ENCODE measurements at places on chromosomes 3 and 15.

DNA sequence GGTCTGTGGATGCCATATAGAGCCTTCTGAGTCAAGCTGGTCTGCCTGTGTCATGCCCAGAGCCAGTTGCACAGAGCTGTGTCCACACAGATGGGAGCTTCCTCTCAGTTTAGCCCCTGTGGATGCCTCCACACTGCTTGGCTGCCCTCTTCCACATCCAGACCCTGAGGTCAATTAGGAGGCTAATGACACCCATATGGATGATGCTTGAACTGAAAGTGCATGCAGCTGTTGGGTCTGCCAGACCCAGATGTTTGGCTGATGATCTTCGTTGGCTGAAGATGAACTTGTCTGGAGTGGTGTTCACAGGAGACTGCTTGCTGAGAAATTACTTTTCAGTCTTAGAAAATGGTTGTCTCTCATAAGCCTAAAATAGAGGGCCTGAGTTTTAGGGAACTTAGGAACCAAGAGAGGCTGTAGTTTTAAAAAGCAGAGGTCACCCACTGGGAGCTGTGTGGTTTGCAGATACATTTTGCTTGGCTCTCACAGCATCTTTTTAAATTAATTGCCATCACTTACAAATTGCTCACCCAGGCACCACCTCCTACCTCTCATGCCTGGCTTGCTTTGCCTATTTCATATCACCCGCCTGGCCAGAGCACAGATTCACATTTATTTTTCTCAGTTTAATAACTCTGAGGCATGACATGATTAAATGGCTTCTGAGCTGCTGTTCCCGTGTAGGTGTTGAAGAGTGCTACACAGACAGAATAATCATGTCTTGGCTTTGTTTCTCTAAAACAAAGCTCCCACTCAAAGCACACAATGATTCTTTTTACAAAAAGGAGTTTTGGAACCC, 176.1 kb downstream of the MINAR1 start:
- no peak for DNase-seq

DNA sequence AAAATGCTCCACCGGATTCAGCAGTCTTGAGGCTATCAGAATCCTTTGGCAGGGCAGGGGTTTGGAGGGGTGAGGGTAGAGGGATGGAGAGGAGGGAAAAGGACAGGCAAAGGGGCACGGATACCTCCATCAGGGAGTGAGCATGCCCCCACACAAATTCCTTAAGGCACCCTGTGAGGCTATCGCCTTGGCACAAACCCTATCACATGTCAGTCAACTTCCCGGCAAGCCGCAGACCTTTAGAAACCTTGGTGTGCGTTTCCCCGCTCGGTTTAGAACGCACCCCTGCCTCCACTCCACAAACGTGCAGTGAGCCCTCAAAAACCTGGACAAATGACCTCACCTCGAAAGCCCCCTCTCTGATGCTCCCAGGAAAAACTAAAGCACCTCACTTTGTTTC, 422 bp upstream of the SETMAR start:
- DNase-seq = no peak

DNA sequence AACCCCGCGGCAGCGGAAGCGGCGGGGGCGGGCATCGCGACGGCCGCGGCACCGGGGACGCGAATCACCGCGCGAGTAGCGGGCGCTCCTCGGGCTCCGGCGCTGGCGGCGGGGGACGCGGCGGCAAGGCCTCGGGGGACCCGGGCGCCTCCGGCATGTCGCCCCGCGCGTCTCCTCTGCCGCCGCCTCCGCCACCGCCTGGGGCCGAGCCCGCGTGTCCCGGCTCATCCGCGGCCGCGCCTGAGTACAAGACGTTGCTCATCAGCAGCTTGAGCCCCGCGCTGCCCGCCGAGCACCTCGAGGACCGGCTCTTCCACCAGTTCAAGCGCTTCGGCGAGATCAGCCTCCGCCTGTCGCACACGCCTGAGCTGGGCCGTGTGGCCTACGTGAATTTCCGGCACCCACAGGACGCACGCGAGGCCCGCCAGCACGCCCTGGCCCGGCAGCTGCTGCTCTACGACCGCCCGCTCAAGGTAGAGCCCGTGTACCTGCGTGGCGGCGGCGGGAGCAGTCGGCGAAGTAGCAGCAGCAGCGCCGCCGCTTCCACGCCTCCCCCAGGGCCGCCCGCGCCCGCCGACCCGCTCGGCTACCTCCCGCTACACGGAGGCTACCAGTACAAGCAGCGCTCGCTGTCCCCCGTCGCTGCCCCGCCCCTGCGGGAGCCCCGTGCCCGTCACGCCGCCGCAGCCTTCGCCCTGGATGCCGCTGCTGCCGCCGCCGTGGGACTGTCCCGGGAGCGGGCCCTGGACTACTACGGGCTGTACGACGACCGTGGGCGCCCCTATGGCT, 675 bp downstream of the RBM15B start:
- DNase-seq = no peak

DNA sequence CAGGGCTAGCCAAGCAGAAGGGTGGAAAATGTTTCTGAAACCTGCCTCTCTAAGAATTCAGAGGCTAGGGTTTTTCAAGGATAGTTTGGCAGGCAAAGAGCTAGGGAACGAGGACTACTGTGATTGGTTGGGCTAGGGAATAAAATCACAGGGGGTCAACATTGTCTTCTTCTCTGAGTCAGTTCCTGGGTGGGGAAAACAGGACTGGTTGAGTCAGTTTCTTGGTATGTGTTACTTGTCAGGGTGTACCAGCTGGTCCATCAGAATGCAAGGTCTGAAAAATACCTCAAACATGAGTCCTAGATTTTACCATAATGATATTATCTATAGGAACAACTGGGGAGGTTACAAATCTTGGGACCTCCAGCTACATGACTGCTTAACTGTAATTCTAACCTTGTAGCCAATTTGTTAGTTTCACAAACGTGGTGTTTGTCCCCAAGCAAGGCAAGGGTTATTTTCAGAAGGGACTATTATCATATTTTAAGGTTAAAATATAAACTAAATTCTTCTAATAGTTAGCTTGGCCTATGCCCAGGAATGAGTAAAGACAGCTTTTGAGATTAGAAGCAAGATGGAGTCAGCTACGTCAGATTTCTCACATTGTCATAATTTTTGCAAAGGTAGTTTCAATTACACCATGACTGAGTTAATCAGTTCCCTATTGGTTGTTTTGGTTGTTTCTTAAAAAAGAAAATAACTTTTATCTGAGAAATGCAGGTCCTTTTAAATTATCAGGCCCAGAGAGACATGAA, 231.5 kb downstream of the ALCAM start:
- no peak for DNase-seq

- peak; percentile 41 for DNase-seq
These were observed 754 bp downstream of the B3GNT5 start for GRCh38 chr3:183253528-183254486.

DNA sequence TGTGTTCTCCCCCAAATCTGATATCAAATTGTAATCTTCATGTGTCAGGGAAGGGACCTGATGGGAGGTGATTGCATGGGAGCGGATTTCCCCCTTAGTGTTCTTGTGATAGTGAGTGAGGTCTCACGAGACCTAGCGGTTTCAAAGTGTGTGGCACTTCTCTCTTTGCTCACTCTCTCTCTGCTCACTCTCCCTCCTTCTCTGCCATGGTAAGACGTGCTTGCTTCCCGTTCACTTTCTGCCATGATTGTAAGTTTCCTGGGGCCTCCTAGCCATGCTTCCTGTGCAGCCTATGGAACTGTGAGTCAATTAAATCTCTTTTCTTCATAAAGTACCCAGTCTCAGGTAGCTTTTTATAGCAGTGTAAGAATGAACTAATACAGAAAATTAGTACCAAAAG, 30.6 kb upstream of the OR5H6 start:
- no peak for DNase-seq

GRCh38 chr15:73318463-73319351, 50.1 kb downstream of the HCN4 start:
- DNase-seq = no peak

- no peak for DNase-seq
These were observed 6.0 kb downstream of the NXPE3 start for GRCh38 chr3:101784855-101785613.

GRCh38 chr3:18723206-18723810, 298.2 kb upstream of the SATB1 start:
- DNase-seq = no peak

GRCh38 chr3:21372316-21372715, 378.7 kb downstream of the ZNF385D start:
- DNase-seq = no peak

DNA sequence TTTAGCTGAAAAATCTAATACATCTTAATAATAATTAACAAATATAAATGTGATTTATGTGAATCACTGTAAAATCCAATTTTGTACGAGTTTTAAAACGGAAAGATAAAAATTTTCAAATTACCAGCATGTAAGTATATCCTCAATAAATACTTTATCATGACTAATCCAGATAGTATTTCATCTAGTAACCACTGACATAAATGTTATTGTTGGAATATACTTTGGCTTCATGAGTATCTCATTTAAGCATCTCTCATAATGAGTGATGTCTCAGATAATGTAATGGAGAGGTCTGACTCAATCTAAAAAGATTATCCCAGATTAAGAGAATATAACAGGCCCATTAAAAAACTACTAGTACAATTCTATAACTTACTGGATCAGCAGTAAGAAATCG, 216.3 kb downstream of the STAG1 start:
- DNase-seq = no peak

GRCh38 chr3:78645628-78646310, 1122.0 kb downstream of the ROBO1 start:
- no peak for DNase-seq

- DNase-seq = no peak
These were observed 17.2 kb upstream of the SPG21 start for GRCh38 chr15:65006876-65007275.

- no peak for DNase-seq
These were observed 31.7 kb upstream of the FAM3D start for GRCh38 chr3:58698246-58698645.

DNA sequence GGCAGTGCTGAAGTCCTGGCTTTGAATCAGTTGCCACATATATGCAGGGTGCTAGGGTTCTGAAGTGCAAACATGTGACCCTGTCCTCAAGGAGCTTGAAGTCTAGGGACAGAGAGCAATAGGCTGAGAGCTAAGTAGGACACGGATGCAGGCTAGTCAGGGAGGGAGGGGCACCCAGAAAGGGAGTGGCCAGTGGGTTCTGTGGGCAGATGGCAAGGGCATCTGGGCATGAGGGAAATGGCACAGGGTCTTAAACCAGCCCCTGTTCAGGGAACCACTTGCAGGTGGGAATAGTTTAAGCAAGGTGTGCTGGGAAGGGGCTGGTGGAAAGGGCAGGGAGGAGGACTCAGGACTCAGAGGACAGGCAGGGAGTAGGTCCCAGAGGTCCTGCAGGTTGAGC, 46.4 kb upstream of the EPHB1 start:
- DNase-seq = no peak

- DNase-seq = no peak
These were observed 59.3 kb upstream of the RAD18 start for GRCh38 chr3:9022305-9023225.

GRCh38 chr15:75517233-75517632, 61.9 kb downstream of the PTPN9 start:
- no peak for DNase-seq

DNA sequence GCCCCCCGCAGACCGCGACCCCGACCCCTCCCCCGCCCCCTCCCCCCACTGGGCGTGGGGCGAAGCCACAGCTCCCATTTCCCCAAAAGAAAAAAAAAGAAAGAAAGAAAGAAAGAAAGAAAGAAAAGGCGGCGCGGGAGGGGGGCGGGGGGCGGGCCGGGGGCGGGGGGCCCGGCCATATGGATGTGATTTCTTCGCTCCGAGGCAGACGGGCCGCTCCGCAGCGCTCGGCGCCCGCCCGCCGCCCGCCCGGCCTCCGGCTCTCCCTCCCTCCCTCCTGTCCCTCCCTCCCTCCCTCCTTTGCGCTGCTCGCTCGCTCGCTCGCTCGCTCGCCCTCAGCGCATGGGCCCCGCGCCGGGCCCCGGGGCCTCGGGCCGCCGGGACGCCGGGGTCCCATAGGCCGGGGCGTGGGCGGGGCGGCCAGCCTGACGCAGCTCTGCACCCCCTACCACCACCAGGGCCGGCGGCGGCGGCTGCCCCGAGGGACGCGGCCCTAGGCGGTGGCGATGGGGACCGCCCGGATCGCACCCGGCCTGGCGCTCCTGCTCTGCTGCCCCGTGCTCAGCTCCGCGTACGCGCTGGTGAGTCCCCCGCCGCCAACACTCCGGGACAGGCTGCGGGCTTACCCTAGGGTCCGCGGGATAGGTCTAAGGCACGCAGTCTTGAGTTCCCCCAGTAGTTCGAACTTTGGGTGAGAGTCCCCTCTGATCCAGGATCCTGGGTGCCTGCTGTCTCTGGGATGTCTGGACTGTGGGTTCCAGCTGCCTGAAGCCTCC, 5.7 kb downstream of the PTH1R start:
- no peak for DNase-seq

DNA sequence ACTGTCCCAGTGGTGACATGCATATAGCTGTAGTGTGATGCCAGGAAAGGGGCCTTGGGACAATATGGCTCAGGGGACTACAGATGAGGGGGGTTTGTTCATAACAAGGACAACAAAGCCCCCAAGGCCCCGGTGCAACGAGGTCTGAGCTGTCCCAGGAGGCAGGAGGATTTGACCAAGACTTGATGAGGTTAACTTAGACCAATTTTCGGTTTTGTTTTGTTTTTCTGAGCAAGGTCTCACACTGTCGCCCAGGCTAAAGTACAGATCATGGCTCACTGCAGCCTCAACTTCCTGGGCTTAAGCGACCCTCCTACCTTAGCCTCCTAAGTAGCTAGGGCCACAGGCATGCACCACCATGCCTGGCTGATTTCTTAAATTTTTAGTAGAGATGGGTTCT, 23.8 kb downstream of the EFCAB12 start:
- no peak for DNase-seq

DNA sequence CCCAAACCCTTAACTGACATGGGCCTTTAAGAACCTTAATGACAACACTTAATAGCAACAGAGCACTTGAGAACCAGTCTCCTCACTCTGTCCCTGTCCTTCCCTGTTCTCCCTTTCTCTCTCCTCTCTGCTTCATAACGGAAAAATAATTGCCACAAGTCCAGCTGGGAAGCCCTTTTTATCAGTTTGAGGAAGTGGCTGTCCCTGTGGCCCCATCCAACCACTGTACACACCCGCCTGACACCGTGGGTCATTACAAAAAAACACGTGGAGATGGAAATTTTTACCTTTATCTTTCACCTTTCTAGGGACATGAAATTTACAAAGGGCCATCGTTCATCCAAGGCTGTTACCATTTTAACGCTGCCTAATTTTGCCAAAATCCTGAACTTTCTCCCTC, 49.9 kb downstream of the PGPEP1L start:
- no peak for DNase-seq

GRCh38 chr3:173958805-173959204, 561.3 kb downstream of the NLGN1 start:
- no peak for DNase-seq

DNA sequence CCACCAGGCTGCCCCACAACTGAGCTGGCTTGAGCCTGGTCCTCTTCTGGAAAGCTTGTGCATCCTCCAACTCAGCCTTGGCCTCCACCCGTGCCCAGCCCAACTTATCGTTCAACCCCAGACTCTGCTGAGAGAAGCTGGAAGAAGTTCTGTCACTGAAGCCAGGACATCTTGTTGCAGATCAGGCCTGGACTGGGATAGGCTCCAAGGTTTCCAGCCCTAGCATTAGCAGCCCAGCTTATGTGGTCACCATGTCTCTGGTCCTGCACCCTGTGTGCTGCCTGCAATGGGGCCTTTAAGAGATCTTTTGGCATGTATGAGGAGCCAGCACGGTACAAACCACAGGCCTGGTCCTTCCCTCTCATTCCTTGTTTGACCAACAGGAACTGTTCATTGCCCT, 15.2 kb upstream of the CAMP start:
- DNase-seq = no peak
